ENCODE measurements at places on chromosomes 7 and 10.

DNA sequence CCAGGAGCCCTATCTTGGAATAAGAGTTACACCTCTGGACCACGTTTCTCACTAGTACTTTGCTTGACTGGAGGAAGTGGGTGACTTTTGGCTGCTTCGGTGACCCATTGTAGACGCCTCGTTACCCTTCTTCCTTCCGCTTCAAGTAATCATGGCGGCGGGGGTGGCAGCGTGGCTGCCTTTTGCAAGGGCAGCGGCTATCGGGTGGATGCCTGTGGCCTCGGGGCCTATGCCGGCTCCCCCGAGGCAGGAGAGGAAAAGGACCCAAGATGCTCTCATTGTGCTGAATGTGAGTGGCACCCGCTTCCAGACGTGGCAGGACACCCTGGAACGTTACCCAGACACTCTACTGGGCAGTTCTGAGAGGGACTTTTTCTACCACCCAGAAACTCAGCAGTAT lies 1.5 kb downstream of the KCND2 start:
- no peak for DNase-seq

- DNase-seq = no peak
Measured at GRCh38 chr7:138212314-138212713, 136.1 kb downstream of the AKR1D1 start.

- DNase-seq = no peak
Measured at GRCh38 chr10:93293999-93294398, 188.1 kb downstream of the MYOF start.

DNA sequence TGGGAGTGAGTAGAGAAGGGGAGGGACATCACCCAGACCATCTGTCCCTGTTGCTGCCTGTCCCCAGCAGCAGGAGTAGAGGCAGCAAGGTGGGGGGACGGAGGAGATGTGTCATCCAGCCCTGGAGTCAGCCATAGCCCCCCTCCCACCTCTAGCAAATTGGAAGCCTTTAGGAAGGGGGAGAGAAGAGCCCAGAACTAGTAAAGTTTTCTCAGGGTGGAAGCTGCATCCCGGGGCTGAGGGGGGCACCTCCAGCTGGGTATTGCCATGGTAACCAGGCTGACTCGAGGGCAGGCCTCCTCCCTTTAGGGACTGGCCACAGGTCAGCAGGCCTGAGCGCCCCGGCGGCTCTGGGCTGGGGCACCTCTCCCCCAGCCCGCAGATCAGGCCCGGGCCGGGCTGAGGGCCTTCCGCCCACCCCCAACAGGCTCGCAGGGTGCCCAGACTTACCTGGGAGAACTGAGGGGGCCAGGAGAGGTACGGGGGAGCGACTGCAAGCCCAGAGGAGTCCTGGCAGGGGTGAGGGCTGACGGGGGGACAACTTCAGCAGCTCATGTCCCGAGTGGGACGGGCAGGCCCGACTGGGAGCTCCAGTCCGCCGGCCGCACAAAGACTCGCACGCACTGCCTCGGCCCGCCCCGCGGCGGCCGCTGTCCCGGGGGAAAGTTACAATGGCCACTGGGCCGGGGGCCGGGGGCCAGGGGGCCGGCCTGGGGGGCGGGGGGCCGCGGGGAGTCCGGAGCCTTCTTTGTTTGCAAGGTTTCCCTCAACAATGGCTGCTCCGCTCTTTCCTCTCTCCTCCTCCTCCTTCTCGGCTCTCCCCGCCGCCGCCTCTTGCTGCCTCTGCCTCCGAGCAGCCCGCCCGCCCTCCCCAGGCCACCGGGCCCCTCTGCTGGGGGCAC lies 6.0 kb downstream of the LDB1 start:
- DNase-seq = no peak

- DNase-seq = no peak
Measured at GRCh38 chr10:11754620-11755019, 12.4 kb downstream of the ECHDC3 start.

GRCh38 chr7:107384025-107384424 lies 85.8 kb upstream of the GPR22 start:
- DNase-seq = no peak

GRCh38 chr7:47540387-47541350 lies 41.2 kb downstream of the TNS3 start:
- no peak for DNase-seq

DNA sequence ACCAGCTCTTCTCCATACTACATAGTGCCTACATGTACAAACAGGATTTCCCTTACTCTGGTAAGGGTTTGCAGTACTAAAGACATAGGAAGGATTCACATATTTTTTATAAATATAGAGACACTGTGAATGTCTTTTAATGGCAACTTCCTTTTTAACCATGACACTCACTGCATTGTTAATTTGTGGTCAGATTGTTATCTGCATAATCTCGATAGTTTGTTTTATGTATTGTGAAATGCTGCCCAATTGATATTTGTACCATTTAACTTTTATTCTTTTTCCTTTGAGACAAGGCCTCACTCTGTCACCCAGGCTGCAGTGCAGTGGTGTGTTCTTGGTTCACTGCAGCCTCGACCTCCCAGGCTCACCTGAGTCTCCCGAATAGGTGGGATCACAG lies 39.7 kb downstream of the SP8 start:
- DNase-seq = no peak

DNA sequence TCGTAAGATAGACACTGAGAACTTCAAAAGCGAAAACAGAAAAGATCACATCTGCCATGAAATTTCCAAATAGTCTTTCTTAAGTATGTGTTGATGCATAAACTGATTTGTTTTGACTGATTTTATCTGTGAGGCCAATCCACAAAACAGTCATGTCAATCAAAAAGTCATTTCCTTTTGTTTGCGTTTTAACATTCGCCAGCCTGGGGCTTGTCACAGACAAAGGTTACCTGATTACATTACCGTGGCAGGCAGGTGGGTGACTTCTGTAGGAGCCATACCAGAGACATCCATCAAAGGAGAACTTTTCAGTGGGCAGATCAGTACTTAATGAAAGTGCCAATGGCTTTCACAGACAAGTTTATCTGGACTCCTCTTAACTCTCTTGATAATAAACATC lies 45.5 kb upstream of the BET1 start:
- DNase-seq = no peak

- no peak for DNase-seq
Measured at GRCh38 chr10:4011136-4011812, 226.3 kb upstream of the KLF6 start.

DNA sequence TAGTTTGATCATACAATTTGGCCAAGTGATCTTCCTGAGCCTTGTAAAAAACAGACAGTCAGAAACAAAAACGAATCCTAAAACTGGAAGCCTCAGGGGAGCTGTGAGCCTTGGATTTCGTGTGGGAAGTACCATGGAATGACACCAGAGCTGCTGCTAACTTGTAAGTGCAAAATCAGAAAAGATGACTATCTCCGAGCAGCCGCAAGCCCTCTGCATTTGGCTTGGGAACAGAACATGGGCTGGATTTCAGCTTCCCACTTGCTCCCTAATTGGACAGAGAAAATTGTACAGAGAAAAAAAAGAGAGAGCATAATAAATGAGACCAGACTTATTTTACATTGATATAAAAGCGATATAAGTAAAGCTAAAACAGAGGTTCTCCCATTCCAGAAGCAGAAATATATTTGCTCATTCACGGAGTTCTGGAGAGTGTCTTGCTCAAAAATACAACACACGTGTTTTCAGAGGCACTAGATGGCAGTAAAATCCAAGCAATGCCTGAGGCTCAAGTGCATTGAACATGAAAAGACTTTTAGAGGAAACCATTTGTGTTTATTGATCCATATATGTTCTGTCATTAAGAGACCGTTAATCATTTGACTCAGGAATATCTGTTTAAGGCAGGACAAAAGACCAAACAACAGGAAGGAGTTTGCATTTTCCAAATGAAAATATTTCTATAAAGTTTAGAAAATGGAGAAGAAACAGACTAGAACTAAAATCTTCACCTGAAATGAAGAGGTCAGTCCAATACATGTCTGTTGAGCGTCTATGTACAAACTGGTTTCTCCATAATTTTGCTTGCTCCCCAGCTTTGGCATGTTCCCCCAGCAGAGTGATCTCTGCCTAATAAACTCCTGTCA lies 78.3 kb upstream of the SLC26A5 start:
- DNase-seq = peak; percentile 43

DNA sequence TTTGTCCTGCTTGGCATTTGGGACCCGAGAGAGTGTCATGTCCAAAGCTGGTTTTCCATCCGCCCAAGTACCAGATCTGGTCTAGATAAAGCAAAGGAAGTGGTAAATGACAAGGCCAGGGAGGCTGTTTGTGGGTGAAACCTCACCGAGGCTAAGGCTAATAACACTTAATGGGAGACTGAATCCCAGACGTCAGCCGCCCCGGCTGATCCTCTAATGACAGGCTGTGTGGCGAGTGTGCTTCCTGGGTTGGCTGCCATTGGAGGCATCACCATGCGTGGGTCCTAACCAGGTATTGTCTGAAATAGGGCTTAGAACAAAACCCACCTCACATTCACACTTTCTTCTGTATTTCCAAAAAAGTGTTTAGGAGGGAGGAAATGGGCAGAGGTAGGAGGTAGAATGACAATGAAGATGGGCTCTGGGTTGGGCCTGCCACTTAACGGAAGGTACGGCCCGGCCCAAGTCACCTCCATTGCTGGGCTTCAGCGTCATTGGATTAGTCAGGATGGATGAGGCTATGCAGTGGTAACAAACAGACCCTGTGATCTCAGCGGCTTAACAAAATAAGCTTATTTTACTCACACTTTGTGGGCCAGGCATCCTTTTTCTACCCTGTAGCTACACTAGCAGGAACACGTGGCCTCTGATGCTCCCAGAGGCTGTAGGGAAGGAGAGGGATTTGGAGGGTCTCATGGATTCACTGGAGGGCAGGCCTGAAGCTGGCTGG lies 59.7 kb downstream of the PROSER2 start:
- DNase-seq = no peak

DNA sequence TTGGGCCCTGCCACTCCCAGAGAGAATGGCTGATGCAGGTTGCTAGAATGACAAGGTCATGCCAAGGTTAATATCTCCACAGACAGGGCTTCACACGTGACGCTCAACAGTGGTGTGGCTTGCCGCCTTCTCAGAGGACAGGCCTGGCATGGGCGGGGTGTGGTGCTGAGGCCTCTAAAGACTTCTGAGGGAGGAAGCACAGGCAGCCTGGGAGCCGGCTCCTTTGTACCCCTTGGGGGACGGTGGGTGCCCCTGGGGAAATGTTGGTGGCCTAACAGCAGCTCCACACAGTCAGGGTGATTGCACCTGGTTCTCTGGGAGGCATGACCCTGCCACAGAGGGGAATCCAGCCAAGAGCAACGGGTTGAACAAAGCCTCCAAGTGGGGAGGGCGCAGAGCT lies 115.1 kb downstream of the PKD1L1 start:
- no peak for DNase-seq

GRCh38 chr7:65382452-65382851 lies 8.8 kb downstream of the ZNF92 start:
- no peak for DNase-seq

DNA sequence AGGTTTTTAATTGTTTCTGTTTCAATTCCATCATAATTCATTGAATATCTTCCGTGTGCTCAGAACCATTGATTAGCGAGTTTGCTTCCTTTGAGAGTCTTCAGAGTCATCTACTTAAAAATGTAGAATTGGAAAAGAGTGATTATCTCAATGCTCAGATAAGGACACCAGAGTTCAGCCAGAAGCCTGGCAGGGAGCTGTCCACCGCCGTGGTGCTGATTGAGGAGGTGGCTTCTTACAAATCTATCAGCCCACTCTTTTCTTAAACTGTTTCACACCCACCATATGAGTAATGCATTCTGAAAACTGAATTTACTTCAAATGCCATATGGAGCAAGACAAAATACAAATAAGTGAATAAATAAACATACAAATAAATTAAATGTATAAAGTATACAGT lies 79.3 kb downstream of the INSYN2A start:
- DNase-seq = peak; percentile 41

- DNase-seq = peak; percentile 70
Measured at GRCh38 chr7:27183682-27184336, 1.2 kb downstream of the HOXA11 start.

- no peak for DNase-seq
Measured at GRCh38 chr7:47327346-47327697, 254.6 kb downstream of the TNS3 start.

- DNase-seq = no peak
Measured at GRCh38 chr7:116212869-116213268, 2.5 kb downstream of the TES start.

GRCh38 chr7:111077001-111077400 lies 13.9 kb upstream of the LRRN3 start:
- no peak for DNase-seq

- no peak for DNase-seq
Measured at GRCh38 chr10:66151346-66151745, 774.5 kb upstream of the LRRTM3 start.

- DNase-seq = no peak
Measured at GRCh38 chr7:16688249-16688648, 42.3 kb downstream of the BZW2 start.

DNA sequence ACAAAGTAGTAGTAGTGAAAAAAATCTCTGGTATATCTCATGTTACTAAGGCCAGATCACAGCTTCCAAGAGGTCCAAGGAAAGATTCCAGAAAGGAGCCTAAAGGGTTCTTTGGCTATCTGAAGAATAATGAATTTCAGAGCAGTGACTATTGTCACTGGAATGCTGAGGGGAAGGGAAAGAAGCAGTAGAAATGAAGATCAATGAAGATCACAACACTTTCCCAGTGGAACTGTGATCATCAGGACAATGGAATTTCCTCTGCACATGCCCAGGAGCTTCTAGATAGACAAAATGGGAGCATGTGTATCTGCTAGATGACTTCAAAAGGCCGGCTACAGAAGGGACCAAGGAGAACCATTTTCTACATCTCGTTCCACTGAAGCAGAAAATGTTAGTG lies 219.5 kb upstream of the PHYHIPL start:
- peak; percentile 33 for DNase-seq

- DNase-seq = peak; percentile 48
Measured at GRCh38 chr7:77759294-77759889, 38.8 kb downstream of the TMEM60 start.

DNA sequence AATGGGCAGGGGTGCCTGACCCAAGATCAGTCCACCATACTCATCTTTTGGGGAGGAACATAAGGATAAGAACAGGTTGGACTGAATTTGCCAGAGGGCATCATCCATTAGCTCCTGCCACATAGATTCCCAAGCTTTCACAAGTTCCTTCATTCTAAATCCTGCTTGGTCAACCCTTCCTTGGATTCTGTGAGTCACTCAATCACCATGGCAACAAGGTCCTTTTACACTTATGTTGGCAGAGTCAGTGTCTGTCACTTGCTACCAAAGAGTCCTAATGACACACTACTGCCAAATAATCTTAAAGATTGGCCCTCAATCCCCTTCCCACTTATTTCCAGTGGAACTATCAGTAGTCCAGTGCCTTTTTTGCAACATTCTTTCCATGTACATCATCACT lies 5.0 kb upstream of the LGI1 start:
- DNase-seq = peak; percentile 47

DNA sequence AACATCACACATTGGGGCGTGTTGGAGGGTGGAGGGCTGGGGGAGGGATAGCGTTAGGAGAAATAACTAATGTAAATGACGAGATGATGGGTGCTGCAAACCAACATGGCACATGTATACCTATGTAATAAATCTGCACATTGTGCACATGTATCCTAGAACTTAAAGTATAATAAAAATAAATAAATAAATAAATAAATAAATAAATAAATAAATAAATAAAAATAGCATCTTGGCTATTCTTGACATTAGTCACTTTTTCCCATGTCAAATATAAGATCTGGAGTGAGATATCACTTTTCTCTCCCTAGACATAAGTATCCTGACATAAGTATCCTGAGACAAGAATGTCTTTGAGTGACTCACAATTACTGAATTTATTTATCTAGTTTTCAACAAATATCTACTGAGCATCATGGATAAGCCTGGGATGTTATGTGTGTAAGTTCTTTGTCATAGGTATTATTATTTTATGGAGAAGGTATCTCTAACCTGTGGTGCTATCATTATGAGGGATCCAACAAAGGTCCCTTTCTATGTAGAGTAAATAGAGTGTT lies 691.3 kb downstream of the SORCS1 start:
- no peak for DNase-seq

Data from urothelium cell line (cell line).